ENCODE measurements at places on chromosomes 2 and 18.

DNA sequence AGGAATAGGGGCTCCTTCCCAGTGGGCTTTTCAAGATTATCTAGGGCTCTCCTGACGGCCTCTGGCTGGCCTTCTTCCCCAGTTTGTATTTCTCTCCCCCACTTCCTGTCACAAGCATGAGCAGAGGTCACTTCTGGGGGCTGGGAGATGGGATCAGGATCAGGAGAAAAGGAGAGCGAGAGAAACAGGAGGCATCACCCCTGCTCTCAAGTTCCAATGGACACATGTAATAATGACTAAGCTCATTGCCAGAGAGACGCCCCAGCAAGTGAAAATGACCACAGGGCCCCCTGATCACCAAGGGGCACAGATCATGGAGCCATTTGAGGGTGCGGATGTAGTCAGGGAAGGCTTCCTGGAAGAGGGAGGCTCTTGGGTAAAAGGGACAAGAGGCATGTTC, 92.1 kb downstream of the SMAD7 start:
- no peak for DNase-seq

GRCh38 chr2:15506229-15506819, 54.8 kb downstream of the NBAS start:
- no peak for DNase-seq

DNA sequence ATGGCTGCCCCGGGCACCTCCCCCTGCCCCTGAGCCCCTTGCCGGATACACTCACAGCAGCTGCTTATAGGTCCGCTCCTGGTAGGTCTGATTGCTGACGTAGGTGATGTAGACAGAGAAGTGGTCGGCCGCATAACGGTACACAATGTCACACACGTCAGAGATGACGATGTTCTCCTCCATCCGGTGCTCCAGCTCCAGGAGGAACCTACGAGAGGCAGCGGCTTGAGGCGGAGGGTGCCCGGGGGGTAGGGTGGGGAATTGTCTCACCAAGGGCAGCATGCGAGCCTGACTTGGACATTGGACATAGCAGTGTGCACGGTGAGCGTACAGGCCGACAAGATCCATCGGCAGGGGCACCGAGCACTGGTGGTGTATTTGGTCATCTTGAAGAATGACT, 22.8 kb downstream of the SNORC start:
- DNase-seq: no peak

GRCh38 chr2:237320801-237321560, 93.0 kb downstream of the COL6A3 start:
- DNase-seq: no peak

DNA sequence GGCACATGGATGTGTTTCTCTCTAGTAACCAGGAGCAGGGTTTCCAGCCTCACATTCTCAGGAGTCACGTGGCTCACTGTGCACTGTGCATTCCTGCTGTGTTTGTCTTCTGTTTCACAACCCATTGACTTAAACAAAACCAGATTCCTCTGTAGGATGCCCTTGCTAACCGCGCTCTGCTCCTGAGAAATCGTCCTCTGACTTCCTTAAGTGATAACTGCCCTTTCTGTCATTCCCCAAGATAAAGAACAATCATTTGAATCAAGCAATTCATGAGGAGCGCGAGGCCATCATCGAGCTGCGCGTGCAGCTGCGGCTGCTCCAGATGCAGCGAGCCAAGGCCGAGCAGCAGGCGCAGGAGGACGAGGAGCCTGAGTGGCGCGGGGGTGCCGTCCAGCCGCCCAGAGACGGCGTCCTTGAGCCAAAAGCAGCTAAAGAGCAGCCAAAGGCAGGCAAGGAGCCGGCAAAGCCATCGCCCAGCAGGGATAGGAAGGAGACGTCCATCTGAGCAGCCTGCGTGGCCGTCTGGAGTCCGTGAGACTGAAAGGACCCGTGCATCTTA, 60.2 kb downstream of the RALBP1 start:
- peak; percentile 93 for DNase-seq

- no peak for DNase-seq
These were observed 193.2 kb downstream of the CDH2 start for GRCh38 chr18:27983780-27984179.

DNA sequence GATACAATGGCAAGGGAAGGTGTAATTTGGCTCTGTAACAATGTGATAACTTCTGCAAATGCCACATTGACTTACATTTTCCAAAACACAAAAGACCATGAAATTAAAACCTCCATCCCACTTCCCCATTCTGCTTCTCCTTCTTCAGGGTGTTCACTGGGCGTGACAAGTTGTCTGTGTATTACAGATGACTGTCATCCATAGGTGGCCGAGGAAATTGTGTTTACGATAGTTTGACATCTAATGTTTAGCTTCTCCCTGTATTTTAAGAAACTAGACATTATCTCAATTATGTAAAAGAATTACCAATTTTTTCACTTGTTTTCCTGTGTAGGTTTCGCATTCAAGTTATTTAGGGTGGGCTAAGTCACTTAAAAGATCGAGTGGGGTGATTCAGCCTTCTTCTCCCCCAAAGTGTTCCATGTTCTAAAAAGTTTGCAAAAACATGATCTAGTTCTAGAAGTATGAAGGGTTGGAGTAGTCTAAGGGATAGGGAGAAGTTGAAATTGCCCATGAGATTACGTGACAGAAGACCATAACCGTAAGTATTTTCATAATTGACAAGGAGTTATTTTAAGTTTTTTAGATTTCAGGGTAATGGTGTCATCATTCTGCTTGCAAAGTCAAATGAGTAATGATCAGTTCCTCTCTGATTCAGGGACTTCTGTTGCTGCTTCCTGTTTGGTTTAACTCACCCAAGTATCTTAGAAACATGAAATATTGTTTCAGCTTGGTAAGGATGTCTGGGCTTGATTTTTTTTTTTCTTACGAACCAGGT, 25.2 kb upstream of the CYTIP start:
- peak; percentile 72 for DNase-seq

GRCh38 chr2:134232461-134232860, 21.4 kb upstream of the MGAT5 start:
- no peak for DNase-seq

DNA sequence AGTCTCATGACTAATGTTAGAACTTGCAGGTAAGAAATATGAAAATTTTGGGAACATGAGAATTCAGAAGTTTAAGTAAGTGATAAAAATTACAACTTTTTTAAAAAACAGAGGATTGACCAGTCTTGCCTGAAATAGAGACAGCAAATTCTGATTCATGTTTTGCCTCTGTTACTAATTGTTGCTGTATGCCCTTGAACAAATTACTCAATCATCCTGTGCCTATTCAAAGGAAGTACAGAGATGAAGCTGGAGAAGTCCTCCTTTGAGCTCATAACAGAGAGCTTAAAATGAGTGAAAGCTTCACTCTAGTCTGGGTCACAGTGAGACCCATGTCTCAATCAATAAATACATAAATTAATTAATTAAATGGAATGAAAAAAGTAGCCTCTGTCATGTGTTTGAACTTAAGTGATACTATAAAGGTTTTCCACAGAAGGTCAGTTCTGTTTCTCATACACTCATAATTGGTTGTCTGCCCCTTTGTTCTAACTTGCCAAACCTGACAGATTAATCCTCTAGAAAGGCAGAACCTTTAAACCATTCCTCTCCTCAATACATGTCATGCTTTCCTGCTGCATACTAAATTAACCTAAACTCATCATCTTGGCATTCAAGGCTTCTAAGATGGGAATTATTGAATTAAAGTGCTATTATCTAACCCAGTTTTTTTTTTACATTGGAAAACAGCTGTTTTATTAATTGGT, 374.6 kb upstream of the LRATD1 start:
- DNase-seq: no peak

DNA sequence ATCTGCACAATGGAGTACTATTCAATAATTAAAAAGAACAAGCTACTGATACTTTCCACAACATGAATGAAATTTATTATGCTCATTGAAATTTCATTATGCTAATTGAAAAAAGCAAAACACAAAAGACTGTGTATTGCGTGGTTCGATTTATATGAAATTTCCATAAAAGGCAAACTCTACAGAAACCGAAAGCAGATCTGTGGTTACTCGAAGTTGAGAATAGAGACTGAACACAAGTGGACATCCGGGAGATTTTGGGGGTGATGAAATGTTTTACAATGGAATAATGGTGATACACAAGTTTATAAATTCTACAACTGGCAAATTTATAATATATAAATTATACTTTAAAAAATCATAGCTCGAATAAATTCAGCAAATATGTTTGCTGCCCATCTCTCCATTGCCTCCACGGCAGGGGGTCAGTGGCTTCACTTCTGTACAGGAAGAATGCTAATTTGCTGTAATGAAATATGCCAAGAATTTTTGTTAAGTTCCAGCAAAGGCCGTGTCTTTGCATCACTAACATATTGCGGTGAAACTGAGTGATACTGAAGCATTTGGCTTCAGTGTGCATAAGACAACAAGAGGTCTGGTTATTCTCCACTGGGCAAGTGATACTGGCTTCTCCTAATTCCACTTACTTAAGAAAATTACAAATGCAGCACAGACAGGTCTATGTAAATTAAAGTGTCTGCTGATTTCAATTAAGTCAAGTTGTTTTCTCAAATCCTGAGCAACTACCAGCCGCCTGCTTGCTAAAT, 96.7 kb downstream of the TMEM163 start:
- DNase-seq: no peak

DNA sequence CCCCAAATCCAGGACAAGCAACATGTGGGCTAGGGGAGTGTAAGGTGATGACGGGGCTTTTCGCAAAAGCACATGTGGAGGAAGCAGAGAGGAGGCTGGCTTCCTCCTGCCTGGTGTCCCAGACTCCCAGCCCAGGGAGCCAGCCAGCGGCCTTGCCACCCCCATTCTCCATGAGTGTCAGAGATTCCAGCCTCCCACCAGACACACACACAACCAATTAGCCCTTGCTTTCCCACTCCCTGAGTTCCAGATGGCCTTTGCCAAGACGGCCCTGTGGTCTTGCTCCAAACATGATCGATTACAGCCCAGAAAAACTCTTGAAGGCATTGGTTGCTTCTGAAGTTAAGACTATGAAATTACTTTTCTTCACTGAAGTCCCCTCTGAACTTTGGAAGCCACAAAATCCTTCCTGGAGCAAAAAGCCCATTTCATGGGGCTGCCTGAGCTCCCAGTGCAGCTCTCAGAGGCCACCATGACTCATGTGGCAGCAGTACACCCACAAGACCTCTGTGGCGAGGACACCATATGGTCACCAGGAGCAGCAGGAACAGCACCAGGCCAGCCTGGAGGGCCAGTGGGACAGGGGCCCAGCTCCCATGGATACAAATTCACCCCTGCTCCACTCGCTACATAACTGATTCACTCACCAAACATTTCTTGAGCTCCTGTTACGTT, 69.1 kb upstream of the PID1 start:
- DNase-seq: peak; percentile 73

DNA sequence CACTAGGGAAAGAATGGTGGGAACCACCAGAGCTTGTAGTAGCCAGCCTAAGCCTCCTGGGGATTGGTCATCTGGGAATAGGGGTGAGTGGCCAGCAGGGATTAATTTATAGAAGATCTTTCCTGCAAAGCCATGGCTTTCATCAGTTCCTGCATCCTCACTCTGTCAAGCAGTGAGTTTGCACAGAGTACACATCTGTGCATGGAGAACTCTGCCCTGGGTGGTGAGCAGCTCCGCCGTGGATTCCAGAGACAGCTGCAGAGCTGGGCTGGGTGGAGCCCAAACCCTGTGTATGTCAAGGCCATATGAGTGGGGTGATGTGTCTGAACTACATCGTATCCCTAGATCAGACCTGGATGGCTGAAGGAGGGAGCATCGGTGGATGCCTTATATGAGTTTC, 182.2 kb downstream of the GLI2 start:
- peak; percentile 50 for DNase-seq

GRCh38 chr2:234143896-234144295, 93.4 kb downstream of the SPP2 start:
- DNase-seq: no peak

GRCh38 chr2:200239216-200239615, 67.3 kb upstream of the SPATS2L start:
- DNase-seq: no peak

- no peak for DNase-seq
These were observed 67.3 kb upstream of the BARD1 start for GRCh38 chr2:214876815-214877214.

DNA sequence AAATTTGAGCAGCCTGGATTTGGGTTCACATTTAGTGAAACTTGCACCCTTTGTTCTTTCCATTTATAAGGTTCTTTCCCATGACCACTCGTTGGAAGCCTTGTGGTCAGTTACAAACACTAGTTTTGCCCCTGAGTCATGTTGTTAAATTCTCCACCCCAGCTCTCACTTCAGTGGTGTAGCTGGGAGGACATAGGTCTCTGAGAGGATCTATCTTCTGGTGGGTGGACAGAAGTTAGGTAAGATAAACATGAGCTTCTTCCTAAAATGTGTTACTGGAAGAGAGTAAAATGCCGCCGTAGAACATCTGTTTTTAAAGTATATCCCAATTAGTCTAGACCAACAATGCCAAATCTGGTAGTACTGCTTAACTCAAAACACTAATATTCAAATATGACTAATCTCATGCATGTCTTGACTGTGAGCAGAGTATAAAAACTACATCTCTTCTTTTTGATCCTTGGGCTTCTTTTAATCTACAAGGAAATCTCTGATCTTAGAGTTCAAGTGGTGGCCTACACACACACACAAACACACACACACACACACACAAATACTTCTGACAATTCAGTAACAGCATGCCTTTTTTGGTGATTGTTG, 162.6 kb upstream of the FN1 start:
- DNase-seq: peak; percentile 42

DNA sequence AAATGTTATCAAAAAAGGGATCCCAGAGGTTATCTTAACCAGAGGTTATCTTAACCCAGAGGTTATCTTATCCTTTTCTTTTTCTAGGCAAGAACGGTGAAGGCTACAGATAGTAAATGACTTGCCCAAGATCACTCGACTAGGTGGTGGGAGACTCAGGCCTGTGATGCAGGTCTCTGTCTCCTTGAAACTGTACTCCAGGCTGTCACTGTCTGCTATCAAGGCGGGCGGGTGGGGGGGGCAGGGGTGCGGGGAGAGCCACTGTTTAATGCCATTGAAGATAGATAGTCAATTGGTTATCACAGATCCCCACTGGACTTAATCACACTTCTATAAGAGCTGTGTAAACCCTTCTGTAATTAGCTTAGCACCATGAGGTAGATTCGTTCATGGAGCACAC, 315.9 kb upstream of the TCF4 start:
- no peak for DNase-seq

GRCh38 chr2:189658306-189659212, 2.7 kb upstream of the ASNSD1 start:
- DNase-seq: no peak

GRCh38 chr2:137950238-137950637, 14.0 kb upstream of the HNMT start:
- no peak for DNase-seq

Data from GM03348 (cell line).